Glomerular endothelial cell (primary cell): ENCODE measurements at places on chromosomes 1 and 21. TPM values are rescaled to one million over a fixed set of nuclear protein-coding genes. Genes with fewer than 3 reads are reported as not detected.
A peak's percentile ranks its signal among the peaks of the same experiment; 100 is the strongest.

DNA sequence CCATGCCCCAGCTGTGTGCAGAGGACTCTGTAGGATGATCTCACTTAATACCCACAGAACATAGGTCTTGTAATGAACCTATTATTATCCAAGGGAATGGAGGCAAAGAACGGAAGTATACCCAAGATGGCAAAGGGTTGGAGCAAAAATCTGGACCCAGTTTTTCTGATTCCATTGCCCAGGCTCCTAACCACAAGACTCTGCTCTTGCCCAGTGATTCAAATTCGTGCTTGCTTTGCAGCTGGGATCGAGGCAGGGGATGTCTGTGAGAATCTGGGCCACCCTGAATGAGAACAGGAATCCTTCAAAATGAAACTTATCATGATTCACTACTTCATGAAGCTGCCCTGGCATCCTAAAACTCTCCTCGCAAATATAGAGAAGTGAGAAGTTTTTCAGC, 97.5 kb upstream of the KCNJ6 start:
- no peak for DNase-seq

DNA sequence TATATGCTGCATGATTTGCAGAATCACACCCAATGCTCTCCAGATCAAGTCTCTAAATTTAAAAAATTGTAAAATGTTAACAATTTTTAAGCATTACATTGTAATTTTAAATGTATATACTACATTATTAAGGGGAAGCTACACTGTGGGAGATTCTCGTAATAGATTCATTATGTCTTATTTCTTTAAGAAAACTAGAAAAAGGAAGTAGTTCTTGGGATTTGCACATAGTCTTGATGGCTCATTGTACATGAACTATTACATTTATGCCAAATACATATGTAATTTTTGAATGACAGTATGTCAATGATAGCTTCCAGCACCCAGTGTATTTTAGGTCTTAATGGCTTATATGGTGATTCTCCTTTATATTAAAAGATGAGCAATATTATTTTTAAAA, 250.3 kb downstream of the PTPRC start:
- DNase-seq, result no peak

GRCh38 chr1:69284508-69284907, 283.2 kb upstream of the LRRC7 start:
- DNase-seq, result no peak

DNA sequence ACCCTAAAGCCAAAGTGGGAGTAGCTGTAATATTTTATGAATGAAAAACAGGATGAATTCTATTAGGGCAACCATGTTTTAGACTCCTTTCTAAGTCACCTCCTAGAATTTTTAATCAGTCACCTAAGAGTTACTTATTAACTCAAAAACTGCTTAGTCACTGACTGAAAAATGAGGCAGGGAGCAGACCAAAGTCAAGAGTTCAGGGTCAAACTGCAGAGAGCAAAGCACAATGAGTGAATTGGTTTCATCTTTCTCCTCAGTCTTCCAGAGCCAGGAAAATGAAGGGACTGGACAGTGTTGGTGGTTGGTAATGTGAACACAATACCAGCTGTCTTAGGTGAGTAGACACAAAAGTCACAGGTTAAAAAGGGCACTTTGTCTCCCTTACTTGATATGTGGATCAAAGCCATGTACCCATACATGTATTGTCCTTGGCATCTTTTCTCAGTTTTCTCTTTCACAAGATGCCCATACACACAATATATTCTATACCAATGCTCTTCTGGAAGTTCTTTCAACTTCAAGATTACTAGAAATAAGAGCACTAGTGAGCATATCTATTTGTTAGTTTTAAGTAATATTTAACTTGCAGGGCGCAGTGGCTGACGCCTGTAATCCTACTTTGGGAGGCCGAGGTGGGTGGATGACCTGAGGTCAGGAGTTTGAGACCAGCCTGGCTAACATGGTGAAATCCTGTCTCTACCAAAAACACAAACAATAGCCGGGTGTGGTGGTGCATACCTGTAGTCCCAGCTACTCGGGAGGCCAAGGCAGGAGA, 42.2 kb downstream of the ATP1B1 start:
- no peak for DNase-seq

PSRC1 gene
- total RNA-seq, result 6.9 and 10.5 TPM in 2 replicates

- DNase-seq, result no peak
Observed at GRCh38 chr1:170221031-170221430, 75.3 kb downstream of the NTMT2 start.

- no peak for DNase-seq
Observed at GRCh38 chr21:36097427-36098181, 27.8 kb downstream of the CBR1 start.

- peak; percentile 60 for DNase-seq
Observed at GRCh38 chr1:178011465-178011828, 41.6 kb upstream of the SEC16B start.

GRCh38 chr1:205604059-205604458, 27.8 kb downstream of the ELK4 start:
- no peak for DNase-seq

DNA sequence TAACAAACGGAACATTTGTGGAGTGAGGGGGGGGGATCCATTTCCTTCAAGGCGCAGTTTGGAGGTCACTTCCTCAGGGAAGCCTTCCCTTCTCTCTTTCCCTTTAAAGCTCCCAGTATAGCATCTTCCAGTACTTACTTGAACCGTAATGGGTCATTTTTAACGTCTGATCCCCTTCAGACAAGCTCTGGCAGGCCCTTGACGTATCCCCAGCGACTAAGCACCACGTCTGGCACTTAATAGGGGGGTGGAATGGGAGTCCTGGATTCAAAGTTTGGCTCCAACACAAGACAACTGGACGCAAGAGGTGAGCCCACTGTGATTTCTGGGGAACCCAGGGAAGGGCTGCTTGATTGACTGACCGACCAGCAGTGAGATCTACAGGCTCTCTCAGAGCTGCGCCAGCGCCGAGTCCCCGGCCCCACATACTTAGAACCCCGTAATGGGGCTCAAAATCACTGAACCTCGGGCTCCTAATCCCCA, 441 bp downstream of the YARS1 start:
- no peak for DNase-seq

- DNase-seq, result no peak
Observed at GRCh38 chr1:166490437-166490991, 323.7 kb upstream of the FAM78B start.

OPRD1 gene
- total RNA-seq, result under 0.01 TPM in 1 of 2 replicates, not detected in the other

KCNE2 gene
- total RNA-seq, result not detected in 2 replicates

DNA sequence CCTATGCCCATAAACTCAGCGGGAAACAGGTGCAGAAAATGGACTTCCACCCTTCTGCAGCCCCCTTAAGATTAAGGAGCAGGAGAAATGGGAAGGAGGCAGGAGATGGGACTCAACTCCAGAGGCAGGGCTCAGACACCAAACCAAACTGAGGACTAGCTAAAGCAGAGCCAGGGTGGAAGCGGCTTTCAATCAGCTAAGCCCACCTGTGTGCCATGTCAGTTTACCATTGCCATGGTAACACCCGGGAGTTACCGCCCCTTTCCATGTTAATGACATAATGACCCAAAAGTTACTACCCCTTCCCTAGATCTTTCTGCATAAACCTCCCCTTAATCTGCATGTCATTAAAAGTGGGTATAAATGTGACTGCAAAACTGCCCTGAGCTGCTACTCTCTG, 653.5 kb downstream of the PTPRU start:
- no peak for DNase-seq

VSIG8 gene
- total RNA-seq, result 0.35 TPM in 1 of 2 replicates, not detected in the other

CBR3 gene
- 5.6 and 18.8 TPM in 2 replicates for total RNA-seq

CHI3L1 gene
- 0.12 and 0.48 TPM in 2 replicates for total RNA-seq
